ENCODE measurements at places on chromosomes 12 and 14. TPM values are rescaled to one million over a fixed set of nuclear protein-coding genes. Genes with fewer than 3 reads are reported as not detected.

DNA sequence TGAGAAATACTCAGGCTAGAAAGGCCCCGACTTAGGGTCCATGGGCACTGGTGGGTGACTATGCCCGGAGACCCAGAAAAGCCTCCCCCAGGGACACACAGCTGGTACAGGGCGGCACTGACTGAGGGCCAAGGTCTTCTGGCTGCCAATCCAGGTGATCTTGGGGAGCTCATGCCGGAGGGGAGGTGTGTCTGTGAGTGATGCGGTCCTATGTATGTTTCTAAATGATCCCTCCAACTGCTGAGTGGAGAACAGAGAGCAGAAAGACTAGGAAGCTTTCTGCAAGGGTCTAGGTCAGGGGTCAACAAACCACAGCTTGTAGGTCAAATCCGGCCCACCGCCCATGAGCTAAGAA lies 391 bp downstream of the SERPINA4 start:
- DNase-seq: no peak

DNA sequence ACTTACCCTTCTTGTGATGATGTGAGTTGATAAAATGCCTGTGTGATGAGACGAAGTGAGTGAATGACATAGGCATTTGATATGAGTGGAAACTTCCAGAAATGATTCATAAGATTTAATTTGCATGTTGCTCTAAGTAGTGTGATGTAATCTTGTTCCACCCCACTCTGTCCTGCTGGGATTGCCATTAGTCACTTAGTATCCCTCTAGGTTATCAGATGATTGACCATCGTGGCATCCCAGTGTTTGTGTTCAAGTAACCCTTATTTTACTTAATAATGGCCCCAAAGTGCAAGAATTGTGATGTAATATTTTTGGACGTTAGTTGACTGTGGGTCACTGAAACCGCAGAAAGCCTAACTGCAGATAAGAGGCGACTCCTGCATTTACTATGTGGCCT lies 214.4 kb upstream of the DIO2 start:
- DNase-seq: no peak

Gene RNASE8
- not detected for polyA plus RNA-seq

Gene UNC119B
- polyA plus RNA-seq: 54.0 TPM

All from right lung (tissue), 10 donors.